Pulmonary artery endothelial cell (primary cell): ENCODE measurements at places on chromosomes 5 and 9.

DNA sequence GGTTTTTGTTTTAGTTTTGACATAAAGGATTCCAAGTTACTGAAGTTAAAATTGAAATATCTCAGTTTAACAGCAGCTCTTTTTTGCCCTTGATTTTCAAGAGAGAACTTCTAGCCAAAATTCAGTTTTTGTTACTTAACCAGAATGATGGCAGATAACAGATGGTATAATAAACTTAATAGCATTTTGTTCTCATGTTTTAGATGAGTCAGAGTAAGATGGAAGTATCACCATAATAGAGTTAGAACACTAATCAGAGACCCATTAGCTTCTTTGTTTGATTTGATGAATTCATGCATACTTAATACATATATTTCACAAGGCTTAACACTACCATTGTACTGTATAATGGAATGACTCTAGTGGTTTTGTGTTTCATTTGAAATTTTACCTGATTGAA, 11.9 kb downstream of the ZCCHC9 start:
- no peak for DNase-seq

DNA sequence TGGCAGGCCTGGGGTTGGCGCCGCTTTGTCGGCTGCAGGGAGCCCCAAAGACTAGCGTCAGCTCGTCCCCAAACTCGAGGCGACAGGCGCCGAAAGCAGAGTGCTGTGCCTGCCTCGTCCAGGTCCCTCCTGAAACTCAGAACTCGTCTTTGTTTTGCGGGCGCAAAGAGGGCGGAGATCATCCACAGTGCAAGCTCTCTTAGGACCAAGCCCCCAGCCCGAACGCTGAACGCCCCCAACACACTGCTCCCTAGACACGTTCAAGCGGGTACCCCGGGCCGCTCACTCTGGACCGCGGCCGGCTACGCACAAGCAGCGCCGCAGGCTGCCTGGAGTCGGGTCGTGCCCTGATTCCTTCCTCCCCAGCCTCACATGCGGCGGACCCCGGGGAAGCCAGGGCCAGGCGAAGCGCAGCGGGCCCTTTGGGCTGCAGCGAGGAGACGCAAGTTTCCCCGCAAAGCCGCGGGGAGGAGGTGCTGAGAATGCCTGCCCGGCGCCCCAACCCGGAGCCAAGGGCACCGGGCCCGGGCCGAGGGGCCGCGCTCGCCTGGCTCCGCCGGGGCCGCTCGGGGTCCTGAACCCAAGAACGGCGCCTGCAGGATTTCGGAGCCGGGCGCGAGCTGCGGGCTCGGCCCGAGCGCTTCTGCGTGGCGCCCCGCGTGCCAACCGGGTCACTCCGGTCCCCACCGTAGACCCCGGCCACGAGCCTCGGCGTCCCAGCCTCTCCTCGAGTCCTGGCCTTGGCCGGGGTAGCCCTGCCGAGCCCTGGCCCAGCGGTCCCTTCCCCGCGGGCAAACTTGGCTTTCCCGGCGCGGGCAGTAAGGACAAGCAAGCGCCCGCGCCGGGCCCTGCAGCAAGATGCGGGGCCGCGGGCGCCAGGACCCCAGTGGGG, 738 bp downstream of the FSTL4 start:
- no peak for DNase-seq

GRCh38 chr5:171291371-171291770, 17.7 kb upstream of the TLX3 start:
- DNase-seq: no peak

- DNase-seq: no peak
Measured at GRCh38 chr9:111386386-111386785, 56.4 kb upstream of the OR2K2 start.

- DNase-seq: peak; percentile 27
Measured at GRCh38 chr5:59380350-59380951, 513.1 kb downstream of the PDE4D start.

DNA sequence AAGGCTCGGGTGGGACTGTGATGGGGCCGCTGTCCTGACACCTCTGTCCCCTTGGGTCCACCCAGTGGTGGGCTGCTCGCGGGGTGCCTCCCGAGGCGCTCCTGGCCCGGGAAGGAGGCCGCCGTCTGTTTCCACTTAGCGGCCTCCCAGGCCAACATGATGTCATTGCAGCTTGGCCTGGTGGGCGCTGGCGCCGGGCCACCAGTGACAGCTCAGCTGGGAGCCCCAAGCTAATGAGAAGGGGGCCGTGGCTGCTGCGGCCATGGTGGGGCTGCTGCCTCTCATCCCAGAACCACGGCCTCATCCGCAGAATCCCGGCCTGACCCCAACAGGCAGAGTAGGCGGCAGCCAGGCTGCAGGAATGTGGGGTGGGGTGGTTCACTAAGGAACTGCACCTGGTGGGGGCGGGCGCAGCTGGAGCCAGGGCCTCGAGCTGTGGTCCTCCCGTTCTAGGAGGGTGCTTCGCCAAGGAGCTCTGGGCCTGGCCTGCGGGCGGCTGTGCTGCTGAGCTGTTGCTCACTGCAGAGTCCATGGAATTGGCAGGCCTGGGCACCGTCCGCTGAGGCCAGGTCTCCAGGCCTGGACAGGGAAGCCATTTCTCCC, 123.5 kb upstream of the COL5A1 start:
- no peak for DNase-seq

DNA sequence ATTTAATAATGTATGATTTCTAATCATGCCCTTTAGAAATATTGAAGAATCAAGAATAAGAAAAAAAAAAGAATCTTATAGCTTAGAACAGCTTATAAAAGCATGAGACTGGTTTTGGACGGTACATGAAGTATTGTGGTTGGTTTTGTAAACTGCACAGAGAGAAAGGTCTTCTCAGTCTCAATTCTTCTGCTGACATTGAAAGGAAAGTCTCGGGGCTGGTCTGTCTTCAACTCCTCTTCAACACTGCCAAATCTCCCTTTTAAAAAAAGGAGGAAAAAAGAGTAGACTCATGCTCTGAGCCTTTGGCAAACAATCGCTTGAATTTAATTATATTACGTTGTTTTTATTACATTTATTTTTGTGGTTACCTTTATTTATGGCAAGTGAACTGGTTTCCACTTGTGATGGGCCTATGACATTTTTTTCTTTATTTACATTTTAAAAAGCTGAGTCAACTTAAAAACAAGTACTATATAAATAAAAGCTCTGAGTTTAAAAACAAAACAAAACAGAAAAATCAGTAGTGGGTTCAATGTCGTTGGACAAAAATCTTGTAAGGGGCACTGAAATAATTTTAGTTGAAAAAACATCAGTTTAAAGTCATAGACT, 32.8 kb upstream of the EBF1 start:
- no peak for DNase-seq

DNA sequence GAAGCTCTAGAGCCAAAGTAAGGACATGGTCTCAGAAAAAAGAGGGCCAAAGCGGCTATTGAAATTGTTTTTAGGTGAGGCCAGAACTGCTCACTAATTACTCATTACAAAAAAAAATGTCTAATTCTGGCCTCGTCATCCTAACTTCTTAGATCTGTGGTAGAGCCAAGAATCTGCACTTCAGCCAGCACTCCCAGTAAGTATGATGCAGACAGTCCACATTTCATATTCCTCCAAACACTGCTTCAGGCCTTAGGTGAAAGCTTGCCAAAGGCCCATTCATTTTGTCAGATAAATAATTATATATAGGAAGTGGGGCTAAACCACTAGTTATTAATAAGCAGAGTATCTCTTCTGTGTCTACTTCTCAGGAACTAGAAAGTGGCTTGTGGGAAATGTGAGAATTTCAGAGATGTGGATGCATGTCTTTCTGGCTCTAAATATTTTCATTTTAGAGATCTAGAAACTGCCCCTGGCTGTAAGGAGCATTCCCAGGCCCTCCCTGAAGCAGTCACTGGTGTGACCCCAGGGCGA, 554.0 kb downstream of the TLE4 start:
- DNase-seq: no peak

GRCh38 chr5:175444905-175445456, 999 bp upstream of the DRD1 start:
- no peak for DNase-seq

GRCh38 chr5:959581-960531, 48.7 kb upstream of the NKD2 start:
- no peak for DNase-seq

GRCh38 chr5:172451771-172452197, 2.5 kb downstream of the SH3PXD2B start:
- no peak for DNase-seq

DNA sequence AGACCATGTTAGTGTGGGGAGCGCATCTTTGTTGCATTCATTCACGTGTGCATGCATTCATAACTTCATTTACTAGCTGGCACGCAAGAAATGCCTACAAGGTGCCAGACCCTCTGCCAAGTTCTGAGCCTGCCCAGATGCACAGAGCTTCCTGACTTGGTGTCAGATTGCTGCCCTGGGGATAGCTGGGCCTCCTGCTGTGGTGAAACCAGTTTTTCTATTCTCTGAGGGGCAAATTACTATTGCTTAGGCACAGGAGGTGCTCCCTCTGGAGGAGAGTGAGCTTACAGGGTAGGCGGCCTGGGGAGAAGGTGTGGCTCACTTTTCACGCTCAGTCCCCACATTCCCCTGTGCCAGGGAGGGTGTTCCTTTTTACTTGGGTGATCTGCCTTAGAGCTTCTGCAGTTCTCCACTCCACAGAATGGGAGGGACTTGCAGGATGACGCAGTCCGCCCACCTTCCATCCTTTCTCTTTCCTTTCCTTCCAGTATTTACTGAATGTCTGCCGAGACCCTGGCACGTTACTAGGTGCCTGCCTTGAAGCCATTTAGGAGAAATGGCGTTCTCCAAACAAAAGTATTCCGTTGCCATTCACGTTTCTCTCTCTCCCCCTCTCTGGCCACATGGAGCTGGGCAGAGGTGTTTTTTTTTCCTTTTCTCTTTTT, 27.9 kb upstream of the CTNNA1 start:
- DNase-seq: peak; percentile 26

DNA sequence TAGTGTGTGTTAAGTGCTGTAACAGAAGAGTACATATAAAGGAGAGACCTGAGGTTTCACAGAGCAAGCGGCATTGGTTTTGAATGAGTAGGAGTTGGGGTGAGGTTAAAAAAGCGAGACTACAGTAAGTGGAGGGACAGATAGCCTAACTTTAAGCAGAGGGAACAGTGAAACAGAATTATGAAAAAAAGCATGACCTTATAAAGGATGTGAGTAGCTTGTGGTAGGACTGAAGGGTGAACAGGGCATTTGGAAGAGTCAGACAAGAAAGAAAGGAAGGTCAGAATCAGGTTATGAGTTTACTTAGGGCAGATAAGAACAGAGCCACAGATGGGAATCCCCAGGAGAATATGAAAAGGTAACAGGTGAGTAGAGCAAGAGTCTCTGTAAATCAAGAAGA, 22.5 kb downstream of the MSANTD3 start:
- no peak for DNase-seq
